ENCODE measurements at places on chromosomes 4 and X.
A peak's percentile ranks its signal among the peaks of the same experiment; 100 is the strongest.

DNA sequence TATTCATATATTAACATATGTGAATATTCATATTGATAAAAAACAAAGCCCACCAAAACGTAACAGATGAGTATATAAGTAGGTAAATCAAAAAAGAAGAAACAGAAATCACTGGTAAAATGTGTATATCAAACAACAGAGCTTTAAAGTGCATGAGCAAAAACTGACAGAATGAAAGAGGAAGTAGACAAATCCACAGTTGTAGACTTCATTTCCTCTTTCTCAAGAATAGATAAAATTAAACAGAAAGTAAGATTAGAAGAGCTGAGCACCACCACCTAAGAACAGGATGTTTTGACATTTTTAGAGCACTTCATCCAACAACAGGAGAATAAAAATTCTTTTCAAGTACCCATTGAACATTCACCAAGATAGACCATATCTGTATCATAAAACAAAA, 64.6 kb downstream of the CNKSR2 start:
- DNase-seq: peak; percentile 42

GRCh38 chrX:132900633-132901293, 57.7 kb downstream of the HS6ST2 start:
- no peak for DNase-seq

- DNase-seq: no peak
Measured at GRCh38 chr4:173845580-173845979, 315.6 kb upstream of the HAND2 start.

- DNase-seq: peak; percentile 61
Measured at GRCh38 chr4:181528570-181529184, 714.5 kb upstream of the TENM3 start.

Data from suppressor macrophage treated with lipopolysaccharide for 4 hours (primary cell).